Foreskin fibroblast (primary cell): ENCODE measurements at places on chromosomes 11 and 22.

GRCh38 chr22:35178446-35178845 is 78.8 kb upstream of the HMGXB4 start:
- DNase-seq, result no peak

DNA sequence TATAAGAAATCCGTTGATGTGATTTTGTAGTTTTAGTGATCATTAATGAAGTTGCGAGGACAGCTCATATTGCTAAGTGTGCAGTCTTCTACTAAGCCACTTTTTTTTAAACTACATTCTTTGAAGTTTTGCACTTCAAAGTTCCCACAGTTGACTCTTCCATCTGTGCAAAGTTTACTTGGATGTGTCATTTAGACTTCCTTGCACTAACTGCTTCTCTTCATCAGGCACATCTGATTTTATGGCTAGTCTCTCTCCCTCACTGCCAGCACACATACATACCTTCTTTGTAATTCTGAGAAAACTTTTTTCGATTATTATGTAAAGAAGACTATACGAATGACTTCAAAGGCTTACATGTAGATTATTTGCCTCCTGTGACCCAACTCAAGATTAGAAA is 250.0 kb downstream of the DYNC2H1 start:
- DNase-seq, result peak; percentile 36

DNA sequence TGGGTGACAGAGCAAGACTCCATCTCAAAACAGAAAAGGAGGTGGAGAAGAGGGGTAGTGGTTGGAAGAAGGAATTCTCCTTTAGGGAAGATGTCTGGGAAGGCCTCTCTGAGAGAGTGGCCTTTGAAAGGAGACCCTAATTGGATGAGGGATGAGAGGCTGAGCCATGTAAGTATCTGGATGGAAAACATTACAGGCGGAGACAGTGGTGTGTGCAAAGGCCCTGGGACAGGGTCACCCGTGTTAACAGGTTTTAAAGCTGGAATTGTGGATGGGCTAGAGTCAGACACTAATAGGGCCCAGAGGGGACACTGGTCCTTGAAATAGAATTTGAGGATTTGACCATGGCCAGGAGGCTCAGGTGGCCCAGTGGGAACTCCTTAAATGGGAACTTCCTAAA is 10.4 kb downstream of the SNAP29 start:
- DNase-seq, result no peak

DNA sequence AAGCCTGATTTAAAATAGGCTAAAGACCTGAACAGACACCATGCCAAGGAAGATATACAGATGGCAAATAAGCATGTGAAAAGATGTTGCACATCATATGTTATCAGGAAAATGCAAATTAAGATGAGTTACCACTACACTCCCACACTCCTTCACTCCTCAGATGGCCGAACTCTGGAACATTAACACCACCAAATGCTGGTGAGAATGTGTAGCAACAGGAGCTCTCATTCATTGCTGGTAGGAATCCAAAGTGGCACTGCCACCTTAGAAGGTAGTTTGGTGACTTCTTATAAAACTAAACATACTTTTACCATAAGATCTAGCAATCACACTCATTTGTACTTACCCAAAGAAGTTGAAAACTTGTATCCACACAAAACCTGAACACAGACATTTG is 2047.3 kb downstream of the LRRC4C start:
- no peak for DNase-seq

DNA sequence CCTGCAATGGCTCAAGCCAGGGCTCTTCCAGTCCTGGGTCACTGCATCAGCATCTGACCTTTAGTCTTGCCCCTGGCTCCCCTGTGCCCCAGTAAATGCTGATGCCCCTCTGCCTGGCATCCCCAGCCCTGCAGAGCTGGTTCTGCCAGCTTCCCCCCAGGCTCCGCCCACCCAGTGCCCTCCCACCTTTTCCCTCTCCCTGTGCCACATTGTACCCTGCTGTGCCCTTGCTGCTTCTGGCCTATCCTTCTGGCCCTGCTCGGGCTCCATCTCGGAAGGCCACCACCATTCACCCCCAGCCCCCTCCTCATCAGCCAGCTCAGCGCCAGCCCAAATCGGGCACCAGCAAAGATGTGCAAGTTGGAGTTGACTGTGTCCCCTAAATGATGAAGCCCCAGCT is 7.4 kb downstream of the CAPN5 start:
- no peak for DNase-seq
